ENCODE measurements at places on chromosomes 4 and X.

DNA sequence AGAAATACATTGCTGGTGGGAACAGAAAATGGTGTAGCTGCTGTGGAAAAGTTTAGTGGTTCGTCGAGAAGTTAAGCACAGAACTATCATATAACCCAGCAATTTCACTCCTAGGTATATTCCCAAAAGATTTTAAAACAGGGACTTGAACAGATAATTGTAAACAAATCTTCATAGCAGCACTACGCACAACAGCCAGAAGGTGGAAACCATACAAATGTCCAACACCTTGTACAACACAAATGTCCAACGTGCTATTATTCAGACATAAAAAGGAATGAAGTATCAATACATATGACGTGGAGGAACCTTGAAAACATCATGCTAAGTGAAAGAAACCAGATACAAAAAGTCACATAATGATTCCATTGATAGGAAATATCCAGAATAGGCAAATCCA is 37.9 kb downstream of the CUL4B start:
- DNase-seq: no peak

DNA sequence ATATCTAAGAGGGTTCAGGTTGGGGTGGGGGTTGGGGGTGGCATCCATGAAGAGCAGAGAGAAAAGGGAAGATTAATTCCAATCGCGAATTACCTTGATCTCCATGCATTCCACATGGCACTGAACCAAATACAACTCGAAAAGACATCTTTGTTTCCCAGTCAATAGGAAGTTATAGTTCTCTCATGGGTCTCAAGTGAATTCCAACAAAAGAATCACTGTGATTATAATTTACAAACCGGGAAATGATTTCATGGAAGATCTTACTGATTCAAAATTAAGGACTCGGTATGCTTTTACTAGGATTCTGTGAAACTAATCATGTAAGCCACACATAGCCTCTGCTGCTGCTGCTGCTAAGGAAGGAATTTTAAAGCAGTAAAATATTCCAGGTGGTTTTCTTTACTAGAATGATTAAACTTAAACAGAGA is 26.6 kb upstream of the AMELX start:
- no peak for DNase-seq

DNA sequence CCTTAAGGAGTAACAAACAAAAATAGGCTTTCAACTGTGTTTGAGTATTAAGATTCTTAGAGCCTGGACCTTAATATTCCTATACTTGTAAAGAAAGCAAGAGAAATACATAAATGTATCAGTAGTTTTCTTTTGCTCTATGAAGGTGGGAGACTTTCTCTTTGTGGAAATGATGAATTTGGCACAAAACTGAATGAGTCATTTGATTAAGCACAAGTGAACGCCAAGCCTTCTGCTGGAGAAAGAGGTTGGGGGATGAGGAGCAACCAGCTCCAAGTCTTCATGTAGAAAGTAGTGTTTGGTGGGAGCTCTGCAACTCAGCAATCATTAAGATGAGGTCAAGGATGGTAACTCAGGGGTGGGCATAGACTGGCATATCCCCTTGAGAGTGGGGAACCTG is 49.6 kb downstream of the MEPE start:
- no peak for DNase-seq

DNA sequence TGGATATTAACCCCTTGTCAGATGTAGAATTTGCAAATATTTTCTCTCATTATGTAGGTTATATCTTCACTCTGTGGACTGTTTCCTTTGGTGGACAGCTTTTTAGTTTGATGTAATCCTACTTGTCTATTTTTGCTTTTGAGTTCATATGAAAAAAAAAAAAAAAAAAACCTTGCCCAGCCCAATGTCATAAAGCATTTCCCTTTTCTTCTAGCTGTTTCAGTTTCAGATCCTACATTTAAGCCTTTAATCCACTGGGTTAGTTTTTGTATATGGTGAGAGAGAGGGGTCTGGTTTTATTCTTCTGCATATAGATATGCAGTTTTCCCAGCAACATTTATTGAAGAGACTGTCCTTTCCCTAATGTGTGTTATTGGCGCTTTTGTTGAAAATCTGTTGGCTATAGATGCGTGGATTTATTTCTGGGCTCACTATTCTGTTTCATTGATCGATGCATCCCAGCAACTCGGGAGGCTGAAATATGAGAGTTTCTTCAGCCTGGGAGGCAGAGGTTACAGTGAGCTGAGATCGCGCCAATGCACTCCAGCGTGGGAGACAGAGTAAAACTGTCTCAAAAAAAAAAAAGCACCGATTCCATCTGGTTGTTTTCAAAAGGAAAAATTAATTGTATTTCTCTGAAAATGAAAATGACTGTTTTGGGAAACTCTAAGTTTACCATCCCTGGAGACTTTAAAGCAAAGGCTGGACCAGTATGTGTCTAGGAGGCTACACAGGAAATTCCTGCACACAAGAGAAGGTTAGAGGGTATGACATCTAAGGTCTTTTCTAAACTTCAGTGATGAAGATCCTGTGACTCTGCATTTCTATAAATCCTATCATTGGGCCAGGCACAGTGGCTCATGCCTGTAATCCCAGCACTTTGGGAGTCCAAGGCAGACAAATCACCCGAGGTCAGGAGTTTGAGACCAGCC is 35.6 kb downstream of the STEEP1 start:
- no peak for DNase-seq

DNA sequence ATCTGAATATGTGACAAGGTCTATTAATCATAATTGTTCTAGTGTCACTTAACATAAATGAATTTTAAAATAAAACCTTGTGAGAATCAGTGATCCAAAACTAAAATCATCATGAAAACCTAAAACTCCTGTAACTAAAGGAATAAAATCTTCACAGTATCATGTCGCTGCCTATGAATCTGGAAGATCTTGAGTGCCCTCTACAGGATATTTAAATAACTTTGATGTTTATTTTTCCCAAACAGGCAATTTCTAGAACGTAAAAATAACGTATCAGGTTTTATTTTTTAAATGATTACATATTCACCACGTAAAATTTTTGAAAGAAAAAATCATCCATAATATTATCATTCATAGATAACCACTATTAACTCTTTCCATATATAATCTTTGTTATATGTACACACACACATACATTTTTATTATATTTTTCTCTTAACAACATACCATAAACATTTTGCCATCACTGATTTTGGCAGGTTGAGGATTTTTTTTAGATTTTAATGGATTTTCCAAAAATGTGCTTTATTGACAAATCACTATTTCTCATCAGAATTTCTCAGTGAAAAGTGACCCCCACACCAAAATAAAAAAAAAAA is 79.6 kb downstream of the COMMD8 start:
- DNase-seq: peak; percentile 1

GRCh38 chr4:53059871-53060270 is 197.8 kb downstream of the RASL11B start:
- no peak for DNase-seq

GRCh38 chrX:130999360-130999759 is 58.8 kb upstream of the ARHGAP36 start:
- no peak for DNase-seq
